Activated CD8-positive, alpha-beta T cell treated with anti-CD3 and anti-CD28 coated beads for 36 hours (primary cell): ENCODE measurements at places on chromosomes 2 and 18. TPM values are rescaled to one million over a fixed set of nuclear protein-coding genes. Genes with fewer than 3 reads are reported as not detected.

DNA sequence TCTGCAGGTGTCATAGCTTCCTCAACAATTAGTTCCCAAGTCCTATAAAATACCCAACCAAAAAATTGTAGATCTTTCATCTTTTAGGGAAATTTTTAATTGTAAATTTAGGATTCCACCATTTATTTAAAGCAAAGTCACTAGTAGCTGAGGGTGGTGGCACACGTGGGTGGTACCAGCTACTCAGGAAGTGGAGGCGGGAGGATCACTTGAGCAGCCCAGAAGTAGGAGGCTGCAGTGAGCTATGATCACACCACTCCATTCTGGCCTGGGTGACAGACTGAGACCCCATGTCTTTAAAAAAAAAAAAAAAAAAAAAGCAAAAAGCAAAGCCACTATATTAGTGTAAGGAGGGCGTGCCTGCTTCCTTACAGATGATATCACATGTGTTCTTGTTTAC, 60.3 kb upstream of the GREB1L start:
- peak; percentile 16 for DNase-seq

DNA sequence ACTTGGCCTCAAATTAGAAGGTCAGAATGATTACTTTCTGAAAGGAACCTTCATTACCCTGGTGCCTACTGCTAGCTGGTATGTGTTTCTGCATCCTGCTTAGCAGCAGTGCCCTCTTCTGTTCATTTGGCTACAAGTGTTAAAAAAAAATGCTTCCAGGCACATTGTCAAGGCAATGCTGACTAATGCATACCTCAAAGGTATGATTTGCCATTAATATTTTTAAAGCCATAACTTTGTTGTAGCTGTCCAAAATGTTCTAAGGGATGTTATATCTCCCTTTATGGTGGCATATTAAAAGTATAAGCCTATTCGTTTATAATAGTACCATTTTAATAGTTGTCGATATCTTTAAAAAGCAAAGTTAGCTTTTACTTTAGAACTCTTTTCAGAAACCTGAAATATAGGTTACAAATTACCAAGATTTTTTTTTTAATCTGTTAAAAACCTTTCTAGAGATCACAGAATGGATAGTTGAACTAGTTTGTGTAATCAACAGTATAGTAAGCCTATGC, 52.0 kb upstream of the FAM171B start:
- DNase-seq: peak; percentile 49

GRCh38 chr2:202831242-202832220, 40.0 kb downstream of the ICA1L start:
- DNase-seq: peak; percentile 78

GRCh38 chr2:137929519-137929916, 34.8 kb upstream of the HNMT start:
- no peak for DNase-seq

Gene SCN7A
- total RNA-seq: not detected

Gene LIPG
- 0.18 TPM for total RNA-seq

DNA sequence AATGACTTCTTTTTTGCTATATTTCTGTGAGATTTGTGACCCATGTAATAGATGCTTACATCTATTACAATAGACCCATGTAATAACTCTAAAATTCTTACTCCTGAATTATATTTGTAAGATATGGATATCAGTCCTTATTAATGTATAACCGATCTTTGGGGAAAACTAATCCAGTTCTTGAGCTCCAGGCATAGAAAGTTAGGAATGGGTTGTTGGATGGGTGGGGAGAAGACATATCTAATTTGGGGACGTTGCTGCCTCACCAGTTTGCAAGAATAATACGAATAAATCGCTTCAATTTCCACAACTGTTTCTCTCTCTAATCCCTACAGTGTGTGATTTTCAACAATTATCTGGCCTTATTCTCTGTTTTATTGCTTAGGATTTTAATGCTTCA, 13.5 kb downstream of the CAVIN2 start:
- DNase-seq: no peak

- no peak for DNase-seq
Measured at GRCh38 chr18:8654503-8655451, 45.5 kb downstream of the RAB12 start.

Gene PRKAG3
- not detected for total RNA-seq

GRCh38 chr2:64331849-64332699, 121.9 kb upstream of the LGALSL start:
- DNase-seq: no peak

DNA sequence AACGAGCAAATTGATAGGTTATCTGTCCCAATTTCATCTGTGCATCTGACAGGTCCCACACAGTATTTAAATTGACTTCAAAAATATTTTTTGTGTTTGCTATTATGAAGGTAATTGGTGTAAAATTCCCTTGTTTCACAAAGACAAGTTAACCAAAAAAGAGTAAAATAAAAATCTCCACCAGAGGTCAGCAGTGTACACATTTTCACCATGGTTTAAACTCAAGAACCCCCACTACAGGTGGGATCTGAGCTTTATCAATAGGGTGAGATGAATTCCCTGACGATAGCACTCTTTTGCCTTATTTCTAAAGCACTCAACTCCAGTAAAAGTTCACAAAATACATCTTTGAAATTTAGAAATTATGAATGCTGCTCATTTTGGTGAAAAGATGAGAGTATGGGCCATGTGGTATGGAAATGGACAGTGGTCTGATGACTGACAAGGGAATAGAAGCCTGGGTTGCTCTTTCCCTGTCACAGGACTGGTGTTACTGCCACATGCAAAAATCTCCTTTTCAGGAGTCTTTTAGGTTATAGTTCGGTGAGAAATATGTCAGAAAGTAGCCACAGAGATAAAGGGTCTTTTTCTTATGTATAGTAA, 68.0 kb downstream of the SERPINB8 start:
- DNase-seq: no peak

Gene MEIS1
- total RNA-seq: not detected

Gene OSBPL1A
- total RNA-seq: 2.7 TPM

DNA sequence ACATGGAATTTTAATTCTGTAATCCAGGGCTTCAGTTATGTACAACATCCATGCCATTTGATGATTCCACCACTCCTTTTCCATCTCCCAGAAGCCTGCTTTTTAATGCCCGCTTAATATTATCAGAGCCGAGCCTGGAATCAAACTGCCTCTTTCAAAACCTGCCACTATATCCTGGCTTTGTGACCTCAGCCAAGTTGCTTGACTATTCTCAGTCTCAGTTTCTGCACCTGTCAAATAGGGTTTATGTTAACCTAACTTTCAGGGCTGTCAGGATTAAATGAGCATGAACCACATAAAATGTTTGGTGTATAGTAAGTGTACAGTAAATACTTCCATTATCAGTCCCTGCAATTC, 108.7 kb downstream of the XRCC5 start:
- no peak for DNase-seq

- peak; percentile 56 for DNase-seq
Measured at GRCh38 chr2:96954011-96954846, 32.2 kb downstream of the FAM178B start.

DNA sequence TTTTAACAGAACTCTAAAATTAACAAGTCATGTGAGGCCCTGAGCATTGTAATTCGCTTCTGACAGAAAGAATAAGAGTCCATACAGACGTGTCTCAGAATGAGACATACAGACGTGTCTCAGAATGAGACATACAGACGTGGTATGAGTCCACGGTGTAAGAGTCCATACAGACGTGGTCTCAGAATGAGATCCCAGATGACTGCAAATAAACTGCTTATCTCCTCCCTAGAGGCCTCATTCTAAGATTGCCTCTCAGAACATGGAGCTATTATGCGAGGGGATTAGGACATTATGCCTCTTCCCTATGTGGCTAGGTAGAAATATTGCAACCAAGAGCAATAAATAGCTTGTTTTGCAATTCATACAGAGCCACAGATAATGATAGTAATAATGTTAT, 63.9 kb downstream of the NEB start:
- DNase-seq: no peak

DNA sequence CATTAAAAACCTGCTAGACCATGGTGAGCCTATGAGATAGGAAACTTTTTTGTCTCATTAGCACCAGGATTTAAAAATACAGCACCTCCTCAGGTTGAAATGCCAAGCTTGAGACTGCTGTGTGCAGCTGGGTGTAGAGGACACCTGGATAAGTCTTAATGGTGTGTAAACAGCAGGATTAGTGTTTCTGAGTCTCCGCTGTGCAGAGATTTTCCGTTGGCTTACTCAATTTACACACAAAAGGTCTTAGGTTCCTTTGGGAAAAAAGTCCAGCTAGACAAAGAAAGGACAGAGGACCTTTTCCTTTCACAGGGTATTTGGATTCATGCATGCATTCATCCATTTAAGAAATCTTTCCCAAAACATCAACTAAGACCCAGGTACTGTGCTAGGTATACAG, 168.1 kb downstream of the NRXN1 start:
- no peak for DNase-seq

GRCh38 chr18:7924616-7925015, 357.5 kb downstream of the PTPRM start:
- no peak for DNase-seq

- DNase-seq: no peak
Measured at GRCh38 chr2:215724146-215724545, 288.3 kb upstream of the FN1 start.

Gene OTOS
- not detected for total RNA-seq

DNA sequence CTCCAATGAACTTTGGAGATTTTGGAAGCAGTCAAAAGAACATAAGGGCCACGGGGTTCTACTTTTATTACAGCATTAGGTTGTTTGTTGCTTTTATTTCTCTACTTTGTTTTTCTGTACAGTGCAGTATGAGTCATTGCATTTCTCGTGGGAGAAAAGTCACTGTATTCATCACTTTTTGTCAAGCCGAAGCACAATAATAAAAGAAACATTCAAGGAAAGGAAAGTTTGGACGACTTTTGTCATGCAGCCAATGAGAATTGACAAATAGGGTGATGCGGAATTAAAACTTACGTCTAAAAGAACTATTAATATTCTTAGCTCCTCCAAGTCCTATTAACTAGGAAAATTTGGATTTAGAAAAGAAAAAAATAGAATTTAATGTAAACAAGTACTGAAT, 209.9 kb downstream of the TMEM182 start:
- no peak for DNase-seq

GRCh38 chr2:216202626-216203250, 93.6 kb downstream of the XRCC5 start:
- no peak for DNase-seq

- DNase-seq: no peak
Measured at GRCh38 chr2:30530346-30530745, 83.3 kb downstream of the LCLAT1 start.

Gene RNF144A
- total RNA-seq: 36.5 TPM

Gene TXNDC2
- total RNA-seq: not detected

GRCh38 chr2:53969968-53970723, 647 bp downstream of the PSME4 start:
- peak; percentile 37 for DNase-seq

- no peak for DNase-seq
Measured at GRCh38 chr2:70344195-70344594, 42.3 kb upstream of the FAM136A start.

GRCh38 chr18:79470547-79470946, 74.8 kb downstream of the NFATC1 start:
- DNase-seq: peak; percentile 37

Gene HNRNPLL
- 54.9 TPM for total RNA-seq

DNA sequence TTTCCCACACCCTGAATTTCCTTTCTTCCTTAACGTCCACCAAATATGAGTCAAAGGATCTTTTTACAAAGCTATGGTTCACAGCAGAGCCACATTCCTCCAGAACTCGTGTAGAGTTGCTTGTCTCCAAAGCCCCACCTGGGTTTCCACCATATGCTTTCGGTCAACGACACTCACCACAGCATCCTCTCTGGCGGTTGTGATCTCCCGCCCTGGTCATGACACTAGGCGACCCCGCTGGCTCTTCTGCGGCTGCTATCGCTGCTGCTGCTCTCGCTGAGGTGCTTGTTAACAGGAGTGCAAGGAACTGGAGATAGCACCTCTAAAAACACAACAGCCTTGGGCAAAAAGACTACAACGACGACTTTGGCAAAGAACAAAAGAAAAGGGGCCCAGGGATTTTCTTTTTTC, 340 bp downstream of the SLC40A1 start:
- peak; percentile 48 for DNase-seq
